ENCODE measurements at places on chromosomes 2 and 18.
A peak's percentile ranks its signal among the peaks of the same experiment; 100 is the strongest.

DNA sequence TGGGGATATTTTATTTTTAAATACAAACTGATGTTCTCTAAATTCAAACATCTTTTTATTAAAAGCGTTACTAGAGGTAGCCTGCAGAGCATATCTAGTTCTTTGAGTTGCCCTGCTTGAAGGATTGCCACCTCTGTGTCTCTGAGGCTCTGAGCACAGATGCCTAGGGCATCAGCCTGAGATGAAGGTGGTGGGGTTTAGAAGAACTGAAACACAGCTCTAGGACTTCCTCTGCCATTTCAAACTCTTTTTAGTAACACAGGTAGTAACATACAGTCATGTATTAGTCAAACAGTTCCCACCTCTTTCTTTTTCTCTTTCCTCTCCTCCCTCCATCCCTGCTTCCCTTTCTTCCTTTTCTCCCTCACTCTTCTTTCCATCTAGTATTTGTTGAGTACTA is 57.6 kb downstream of the TTC21B start:
- no peak for DNase-seq

DNA sequence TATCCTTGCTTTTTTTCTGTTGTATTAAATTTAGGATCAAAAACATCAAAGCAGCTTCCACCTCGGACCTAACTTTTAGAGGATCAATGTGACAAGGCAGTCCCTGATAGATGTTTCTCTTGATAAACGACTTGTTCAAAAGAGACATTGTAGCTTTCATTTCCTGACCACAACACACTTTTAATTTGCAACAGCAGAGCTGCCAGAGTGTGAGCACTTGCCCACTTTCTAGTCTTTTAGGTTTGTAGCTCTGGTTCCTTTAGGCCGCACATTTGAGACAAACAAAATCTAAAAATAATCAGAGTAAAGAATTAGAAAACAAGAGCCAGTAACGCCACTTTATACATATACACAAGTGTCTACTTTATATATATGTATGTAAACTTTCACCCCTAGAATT is 3.1 kb downstream of the FIGN start:
- no peak for DNase-seq

DNA sequence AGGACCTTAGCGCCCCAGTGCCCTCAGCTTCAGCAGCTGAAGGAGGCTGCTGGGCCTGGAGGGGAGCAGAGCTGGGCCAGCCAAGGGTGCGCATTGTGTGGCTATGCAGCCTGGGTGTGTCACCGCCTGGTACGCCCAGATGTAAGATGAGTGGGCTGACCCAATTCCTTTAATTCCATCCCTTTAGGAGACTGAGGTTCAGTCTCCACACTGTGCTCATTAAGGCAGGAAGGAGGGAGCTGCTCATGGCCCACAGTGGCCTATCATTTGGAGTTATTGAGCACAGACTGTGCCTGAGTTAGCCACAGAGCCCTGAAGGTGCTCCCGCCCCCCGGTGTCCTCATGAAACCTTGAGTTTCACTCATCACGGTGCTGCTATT is 194.1 kb upstream of the GLI2 start:
- no peak for DNase-seq

DNA sequence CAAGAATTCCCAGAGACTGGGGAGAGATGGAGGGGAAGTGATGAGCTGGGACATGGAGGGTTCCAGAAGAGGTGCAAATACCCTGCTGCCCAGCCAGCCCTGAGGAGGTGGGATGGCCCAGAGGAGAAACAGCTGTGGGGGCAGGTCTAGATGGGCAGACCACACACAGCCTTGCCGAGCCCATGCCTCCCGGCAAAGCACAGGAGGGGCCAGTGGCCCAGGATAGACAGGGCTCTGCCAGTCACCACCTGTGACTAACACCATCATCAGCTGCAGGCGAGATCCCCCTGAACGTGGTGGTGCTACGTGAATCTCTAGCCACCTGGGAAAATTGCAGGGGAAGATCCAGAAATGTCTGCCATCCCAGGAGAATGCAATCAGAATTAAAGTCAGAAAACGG is 39.4 kb downstream of the SCTR start:
- no peak for DNase-seq

DNA sequence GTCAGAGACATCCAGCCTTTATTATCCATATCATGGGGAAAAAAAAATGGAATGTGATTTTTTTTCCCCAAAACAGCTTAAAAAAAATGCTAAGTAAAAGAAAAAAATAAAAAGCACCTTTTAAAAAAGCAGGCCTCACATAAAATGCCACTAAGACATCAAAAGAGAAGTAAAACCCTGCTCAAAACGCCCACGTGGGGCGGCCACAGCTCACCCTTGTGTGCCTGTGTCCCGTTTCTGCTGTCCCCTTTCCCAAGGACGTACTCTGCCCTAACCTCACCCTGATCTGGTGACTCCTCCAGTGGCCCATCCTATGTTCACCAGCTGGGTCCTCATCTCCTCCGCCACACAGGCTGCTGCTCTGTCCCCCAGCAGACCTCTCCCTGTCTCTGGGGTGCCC is 125.4 kb downstream of the NEDD4L start:
- no peak for DNase-seq

- no peak for DNase-seq
Observed at GRCh38 chr18:7307030-7307429, 76.1 kb downstream of the LRRC30 start.

GRCh38 chr2:46363535-46364170 is 66.4 kb downstream of the EPAS1 start:
- no peak for DNase-seq

GRCh38 chr2:98329549-98329948 is 16.7 kb upstream of the CNGA3 start:
- no peak for DNase-seq

GRCh38 chr18:46224181-46224775 is 120.1 kb downstream of the HAUS1 start:
- peak; percentile 40 for DNase-seq

DNA sequence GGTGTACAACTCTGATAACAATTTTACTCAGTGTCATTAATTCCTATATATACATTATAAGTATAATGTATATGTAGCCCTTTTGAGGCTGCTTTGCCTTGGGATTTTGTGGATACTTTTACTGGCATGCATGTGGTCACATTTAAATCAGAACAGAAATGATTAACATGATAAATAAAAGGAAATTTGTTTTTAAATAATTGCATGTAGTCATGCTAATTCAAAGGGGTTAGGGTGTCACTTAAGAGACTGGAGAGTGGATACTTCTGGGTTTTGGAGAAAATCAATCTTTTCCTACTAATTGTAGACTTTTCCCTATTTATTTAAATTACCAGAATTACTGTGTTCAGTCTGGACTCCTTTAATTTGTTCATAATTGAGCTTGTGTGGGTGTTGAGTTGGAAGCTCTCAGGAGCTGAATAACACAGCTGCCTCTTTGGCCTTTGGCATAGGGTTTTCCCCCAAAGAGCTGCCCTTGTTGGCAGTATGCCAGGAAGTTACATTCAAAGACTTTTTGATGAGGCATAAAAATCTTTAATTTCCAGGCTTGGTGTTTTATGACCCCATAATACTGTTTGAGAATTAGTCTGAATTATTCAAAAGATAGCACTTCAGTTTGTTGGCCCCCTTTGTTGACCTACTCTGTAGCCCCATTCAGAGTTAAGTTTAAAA is 484.7 kb upstream of the NRP2 start:
- DNase-seq = no peak

DNA sequence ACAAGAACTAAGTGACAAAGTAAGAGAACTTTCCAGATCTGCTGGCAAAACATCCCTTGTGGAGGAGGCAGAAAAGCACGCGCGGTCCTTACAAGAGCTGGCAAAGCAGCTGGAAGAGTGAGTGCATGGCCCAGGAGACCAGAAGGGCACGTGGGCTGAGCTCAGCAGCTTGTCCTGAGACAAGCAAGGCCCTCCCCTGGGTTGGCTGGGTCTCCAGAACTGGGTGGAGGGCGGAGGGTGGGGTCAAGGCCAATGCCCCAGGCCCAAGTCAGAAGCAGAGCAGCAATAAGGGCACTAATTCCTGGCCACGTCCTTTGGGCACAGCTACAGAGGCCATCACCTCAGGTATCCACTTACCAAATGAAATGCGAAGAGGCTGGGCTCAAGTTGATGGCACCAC is 110.6 kb upstream of the TTC39C start:
- DNase-seq = no peak

GRCh38 chr2:229130522-229130921 is 140.6 kb downstream of the PID1 start:
- no peak for DNase-seq

GRCh38 chr2:216694826-216695217 is 527 bp downstream of the IGFBP5 start:
- DNase-seq = no peak

GRCh38 chr18:59484131-59484530 is 125.1 kb upstream of the LMAN1 start:
- peak; percentile 22 for DNase-seq

DNA sequence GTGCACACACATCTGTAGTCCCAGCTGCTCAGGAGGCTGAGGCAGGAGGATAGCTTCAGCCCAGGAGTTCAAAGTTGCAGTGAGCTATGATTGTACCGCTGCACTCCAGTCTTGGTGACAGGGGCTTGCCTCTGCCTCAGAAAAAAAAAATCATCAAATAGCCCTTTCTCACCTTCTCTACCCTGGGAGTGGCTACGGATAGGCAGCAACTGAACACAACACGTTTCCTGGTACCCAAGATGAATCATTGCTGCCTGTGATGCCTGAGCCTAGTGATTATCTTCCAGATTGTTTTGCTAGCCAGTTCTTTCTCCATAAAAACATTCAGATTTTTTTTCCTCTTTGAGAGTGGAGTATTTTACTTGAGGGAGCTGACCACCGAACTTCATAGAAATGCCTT is 13.5 kb downstream of the INPP4A start:
- no peak for DNase-seq

DNA sequence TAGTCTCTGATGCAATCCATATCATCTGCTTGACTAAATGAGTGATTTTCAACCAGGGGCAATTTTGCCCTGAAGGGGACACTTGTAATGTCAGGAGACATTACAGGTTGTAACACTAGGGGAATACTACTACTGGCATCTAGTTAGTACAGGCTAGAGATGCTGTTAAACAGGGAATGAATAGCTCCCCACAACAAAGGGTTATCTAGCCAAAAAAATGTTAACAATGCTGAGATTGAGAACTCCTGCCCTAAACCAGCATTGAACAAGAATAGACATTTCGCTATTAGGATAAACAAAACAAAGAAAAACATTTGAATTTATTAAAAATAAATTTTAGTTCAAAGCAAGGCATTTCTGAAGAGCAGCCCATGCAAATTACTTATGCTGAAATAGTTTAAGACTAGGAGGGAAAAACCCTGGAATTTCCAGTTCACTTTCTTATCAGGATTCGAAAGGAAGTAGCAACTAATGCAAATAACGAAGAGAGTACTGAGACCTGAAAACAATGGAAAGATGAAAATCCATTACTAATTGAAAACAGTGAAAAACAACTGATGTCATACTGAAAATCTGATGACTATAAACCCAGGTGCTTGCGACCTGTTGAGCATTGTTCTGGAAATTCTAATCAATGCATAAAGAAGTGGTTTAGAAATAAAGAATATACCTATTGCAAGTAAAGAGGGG is 53.1 kb downstream of the CAB39 start:
- no peak for DNase-seq

DNA sequence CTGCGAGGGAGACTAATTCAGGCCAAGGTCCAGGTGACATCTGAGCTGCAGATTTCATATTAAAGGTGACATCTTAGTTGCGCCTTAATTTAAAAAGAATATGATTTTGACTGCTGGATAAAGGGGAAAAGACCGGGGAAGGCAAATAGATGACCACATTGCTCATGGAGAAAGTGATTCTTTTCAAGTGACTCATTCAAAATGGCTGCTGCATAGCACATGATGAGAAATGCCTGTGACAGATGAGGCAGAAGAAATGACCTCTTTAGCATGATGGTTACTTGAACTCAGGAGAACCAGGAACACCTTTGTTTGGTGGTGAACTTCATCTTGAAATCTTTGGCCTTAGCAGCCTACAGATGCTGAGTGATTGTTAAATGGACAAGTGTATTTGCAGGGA is 385.8 kb upstream of the TRIB2 start:
- no peak for DNase-seq

DNA sequence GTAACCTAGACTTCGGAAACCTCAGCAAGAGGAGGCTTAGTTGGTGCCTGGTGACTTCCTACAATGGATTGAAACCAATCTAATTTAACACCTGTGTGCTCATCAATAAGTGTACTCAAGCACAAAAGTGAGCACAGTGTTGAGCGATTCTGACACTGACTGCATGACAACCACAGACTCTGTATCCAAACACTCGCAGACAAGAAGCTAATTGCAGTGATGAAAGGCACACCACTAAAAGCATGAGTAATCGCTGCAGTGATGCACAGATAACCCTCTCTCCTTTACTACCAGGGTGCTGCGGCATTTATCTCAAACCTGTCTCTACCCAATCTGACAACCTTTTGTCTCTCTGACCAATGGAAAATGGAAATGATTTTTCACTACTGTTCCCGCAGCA is 168.1 kb downstream of the AFF3 start:
- no peak for DNase-seq

- DNase-seq = no peak
Observed at GRCh38 chr2:172972005-172972619, 103.5 kb upstream of the MAP3K20 start.

GRCh38 chr2:104120171-104120570 is 733.7 kb upstream of the POU3F3 start:
- DNase-seq = no peak

DNA sequence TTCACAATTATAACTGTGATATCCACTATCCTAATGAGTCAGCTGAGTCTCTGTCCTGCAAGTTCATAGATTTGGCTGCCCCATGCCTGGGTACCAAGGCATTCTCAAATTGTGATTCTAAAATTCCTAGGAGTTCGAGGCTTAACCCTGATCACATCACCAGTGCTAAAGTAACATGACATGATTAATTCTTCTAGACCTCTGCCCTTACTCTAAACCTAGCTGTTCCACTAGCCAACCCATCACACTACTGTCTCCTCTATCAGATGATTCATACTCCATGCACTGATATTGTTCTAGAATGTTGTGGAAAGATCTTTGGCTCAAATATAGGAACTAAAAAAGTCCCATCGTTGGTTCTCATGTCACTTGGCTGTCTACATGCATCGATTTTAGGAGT is 487.6 kb downstream of the PIK3C3 start:
- no peak for DNase-seq

DNA sequence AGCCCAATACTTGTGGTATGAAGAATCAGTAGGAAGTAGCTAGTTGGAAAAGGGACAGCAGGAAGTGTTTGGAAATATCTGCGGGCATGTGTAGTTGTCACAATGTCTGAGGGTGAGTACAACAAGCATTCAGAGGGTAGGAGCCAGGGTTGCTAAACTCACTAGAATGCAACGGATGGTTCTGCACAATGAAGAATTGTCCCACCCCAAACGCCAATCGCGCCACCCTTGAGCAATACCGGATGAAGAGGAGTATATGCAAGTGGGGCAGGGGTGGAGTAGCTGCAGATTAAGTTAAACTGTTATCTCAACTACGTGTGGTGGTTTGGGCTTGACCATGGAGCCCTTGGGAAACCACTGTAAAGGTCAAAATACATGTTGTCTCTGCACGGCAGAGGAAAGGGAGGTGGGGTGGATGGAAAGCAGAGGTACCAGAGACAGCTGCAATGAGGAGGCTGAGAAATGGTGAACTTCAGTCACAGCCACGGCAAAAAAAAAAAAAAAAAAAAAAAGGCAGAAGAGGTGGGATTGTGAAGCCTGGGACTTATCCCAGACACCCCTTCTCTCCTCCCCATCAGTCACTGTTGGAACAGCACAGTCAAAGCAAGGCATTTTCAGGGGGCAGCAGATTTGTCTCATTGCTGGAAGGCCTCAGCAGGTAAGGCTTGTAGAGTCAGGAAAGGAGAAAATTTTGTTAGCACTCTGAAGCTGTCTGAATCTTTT is 5.2 kb downstream of the CCL20 start:
- no peak for DNase-seq

All from fibroblast of skin of left biceps (primary cell).